Activated CD8-positive, alpha-beta memory T cell treated with anti-CD3 and anti-CD28 coated beads for 48 hours (primary cell): ENCODE measurements at places on chromosomes 12 and 14.

GRCh38 chr12:14920475-14921126 is 17.7 kb downstream of the ERP27 start:
- no peak for DNase-seq

GRCh38 chr12:40963751-40964150 is 224.4 kb upstream of the PDZRN4 start:
- no peak for DNase-seq

DNA sequence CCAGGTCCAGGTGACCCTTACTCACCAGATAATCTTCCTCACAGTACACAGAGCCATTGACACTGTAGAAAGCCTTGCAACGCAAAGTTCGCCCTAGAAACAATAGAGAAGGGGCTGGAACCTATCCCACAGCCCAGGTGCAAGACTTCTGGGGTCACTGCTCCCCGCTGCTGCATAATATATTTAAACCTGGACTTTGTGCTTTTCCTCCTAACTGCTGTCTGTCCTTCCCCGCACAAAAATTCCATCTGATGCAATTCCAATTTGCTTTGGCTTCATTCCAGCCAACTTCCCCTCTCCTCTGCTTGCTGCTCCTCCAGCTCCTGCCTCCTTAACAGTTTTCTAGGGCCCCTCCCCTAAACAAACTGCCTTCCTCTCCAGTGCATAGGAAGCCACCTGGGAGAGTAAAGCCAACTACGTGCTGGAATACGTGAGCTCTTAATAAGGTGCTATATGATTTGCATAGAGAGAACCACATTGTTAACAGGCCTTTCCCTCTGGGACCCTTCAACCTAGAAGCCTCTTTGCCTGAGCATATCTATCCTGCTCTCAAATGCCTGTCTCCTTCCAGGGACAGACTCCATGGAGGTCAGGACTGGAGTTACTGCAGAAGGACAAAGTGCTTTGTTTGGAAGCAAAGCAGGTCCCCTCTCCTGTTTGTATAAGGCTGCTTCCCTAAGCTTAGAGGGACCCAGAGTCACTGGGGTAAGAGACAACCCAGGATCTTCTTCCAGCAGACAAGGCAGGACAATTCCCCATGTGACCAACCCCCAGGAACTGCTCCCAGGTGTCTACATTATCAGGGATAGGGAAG is 5.5 kb downstream of the AJUBA start:
- no peak for DNase-seq

GRCh38 chr12:27394676-27395075 is 51.9 kb upstream of the SMCO2 start:
- DNase-seq = no peak

DNA sequence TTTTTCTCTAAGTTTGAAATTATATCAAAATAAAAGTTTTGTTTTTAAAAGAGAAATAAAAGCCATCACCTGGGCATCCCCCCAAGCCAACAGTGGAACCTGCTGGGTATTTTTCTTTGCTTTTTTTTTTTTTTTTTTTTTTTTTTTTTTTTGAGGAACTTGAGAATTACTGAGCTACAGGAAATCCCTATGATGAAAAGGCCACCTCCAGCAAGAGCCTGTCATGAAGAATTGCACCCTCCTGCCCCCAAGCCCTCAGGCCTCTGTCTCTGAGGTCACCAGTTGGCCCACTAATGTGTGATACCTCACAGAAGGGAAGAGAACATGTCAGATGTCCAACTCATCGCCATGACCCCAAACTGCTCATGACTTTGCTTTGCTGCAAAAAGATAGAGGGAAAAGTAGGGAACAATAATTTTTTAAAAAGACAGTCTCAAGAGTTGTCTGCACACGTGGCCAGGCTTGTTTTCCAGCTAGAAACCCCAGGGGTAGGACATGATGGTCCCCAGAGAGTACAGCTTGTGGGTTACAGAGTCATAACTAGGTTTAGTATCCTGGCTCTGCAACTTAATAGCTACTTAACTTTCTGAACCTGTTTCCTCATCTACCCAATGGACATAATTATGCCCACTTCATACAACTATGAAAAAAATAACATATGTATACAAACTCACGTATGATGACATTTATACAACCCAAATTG is 124.3 kb upstream of the EGLN3 start:
- no peak for DNase-seq

DNA sequence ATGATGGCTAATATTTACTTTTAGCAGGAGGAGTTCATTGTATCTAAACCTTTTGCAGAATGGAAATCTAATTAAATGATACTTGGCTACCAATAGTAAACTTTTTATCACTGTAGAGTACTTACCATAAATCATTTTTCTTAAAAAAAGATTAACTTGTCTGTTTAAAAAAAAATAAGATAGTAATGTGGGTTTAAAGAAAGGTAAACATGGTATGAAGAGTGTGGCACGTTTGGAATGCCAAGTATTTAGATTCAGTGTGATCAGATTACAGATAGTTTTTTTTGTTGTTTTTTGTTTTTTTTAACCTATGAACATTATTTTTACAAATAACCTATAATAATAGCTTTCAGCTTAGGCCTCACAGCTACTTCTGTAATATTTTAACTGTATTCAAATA is 25.8 kb downstream of the KTN1 start:
- no peak for DNase-seq

GRCh38 chr12:86600664-86601231 is 344.6 kb upstream of the MGAT4C start:
- DNase-seq = no peak

DNA sequence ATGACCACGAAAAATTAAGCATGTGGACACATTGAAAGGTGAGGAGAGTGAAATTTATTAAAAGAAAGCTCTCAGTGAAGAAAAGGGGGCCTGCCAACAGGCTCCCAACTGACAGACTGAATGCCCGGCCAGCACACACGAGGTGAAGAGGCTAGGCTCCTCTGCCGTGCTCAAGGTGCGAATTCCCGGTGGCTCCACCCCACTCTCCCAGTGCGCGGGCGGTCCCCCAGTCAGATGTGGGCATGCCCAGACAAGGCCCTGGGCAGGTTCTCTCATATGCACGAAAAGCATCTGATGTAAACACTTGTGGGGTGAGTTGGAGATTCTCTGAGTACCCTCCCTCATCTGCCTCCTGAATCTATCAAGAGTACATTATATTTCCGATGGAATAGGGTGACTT is 48.5 kb upstream of the OSBPL8 start:
- no peak for DNase-seq

GRCh38 chr12:480831-481816 is 21.4 kb downstream of the B4GALNT3 start:
- DNase-seq = no peak

- no peak for DNase-seq
Observed at GRCh38 chr12:115088328-115088994, 404.5 kb upstream of the TBX3 start.

DNA sequence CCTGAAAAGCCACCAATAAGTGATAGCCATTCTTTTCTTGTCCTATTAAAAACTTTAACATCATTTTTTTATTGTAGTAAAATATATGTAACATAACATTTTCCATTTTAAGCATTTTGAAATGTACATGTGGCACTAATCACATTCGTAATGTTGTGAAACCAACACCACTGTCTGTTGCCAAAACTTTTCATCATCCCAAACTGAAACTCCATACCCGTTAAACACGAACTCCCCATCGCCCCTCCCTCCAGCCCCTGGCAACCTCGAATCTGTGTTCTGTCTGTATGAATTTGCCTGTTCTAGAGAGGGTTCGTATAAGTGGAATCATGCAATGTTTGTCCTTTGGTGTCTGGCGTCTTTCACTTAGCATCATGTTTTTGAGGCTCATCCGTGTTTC is 75.9 kb downstream of the CCDC92 start:
- no peak for DNase-seq

- no peak for DNase-seq
Observed at GRCh38 chr14:76698191-76698590, 63.1 kb upstream of the VASH1 start.

- no peak for DNase-seq
Observed at GRCh38 chr14:95236221-95236620, 78.9 kb upstream of the DICER1 start.

GRCh38 chr14:96663491-96664067 is 133.6 kb upstream of the VRK1 start:
- no peak for DNase-seq

DNA sequence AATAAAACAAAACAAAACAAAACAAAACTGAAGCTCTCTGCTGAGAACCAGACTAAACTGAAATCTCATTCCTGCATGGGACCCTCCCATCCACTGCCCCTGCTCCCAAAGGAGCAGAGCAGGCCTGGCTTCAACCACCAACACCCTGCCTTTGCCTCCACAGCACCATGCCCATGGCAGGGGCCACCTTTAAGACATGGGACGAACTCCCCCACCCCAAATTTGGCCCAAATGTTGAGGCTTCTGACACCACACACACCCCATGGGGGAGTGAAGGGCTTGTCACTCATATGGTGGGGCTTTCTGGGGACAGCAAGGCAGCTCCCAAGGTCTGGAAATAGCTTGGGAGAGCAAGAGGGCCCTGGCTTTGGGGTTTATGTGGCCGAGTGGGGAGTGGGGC is 177.2 kb downstream of the KIF26A start:
- no peak for DNase-seq

- DNase-seq = no peak
Observed at GRCh38 chr12:111314953-111315539, 53.8 kb downstream of the PHETA1 start.

DNA sequence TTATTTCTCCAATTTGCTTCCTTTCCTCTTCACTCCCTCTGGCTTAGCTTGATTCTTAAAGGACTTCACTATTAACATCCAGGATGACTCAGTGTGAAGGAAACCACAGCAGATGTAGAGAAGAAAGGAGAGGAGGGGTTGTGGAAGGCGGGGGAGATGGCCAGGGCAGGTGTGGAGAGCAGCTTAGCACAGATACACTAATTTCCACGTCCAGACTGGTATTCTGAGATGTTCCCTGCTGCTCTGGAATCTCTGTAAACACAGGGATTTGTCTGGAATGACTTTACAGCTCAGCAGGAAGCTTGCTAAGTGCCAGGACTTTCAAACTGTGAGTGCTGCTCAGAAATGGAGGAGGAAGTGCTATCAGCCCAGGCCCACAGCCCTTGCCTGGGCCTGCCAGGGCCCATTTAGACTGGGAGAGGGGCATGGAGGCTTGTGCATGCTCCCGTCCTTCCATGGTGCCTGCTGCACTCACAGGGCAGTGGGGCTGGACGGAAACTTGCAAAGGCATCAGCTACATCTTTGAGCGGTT is 202.5 kb upstream of the DDHD1 start:
- no peak for DNase-seq

DNA sequence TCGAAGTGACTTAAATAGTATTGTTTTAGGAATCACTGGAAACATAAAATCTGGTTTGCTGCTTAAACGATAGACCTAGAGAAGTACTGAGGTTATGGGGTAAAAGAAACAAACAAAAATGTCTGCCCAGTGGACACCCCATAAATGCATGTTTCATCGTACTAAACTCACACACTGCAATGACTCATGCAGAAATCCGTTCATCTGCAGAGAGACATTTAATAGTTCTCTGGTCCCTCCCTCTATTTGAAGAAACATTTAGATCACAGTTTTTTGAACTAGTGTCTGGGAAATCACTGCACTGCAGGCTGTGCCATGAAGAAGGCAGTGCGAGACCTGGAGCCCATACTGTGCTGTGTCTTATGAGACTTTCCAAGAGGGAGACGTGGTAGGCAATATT is 25.5 kb downstream of the SLC17A8 start:
- no peak for DNase-seq

DNA sequence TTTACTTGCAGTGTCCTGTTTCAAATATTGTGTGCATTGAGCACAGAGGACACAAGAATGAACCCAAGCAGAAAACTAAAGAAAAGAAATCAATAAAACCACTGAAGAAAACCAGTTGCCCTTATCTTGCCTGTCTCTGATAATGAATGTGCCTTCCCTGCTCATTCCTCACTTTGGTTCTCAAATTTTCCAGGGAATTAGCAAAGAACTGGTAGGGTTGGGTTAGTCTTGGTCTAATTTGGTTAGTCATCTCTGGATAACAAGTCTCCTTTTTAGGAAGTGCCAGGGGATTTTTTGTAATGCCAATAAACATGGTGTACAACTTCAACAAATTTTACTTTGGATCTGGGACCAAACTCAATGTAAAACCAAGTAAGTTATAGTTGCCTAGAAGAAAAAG is 65.7 kb downstream of the DAD1 start:
- DNase-seq = no peak

- no peak for DNase-seq
Observed at GRCh38 chr14:97788846-97789526, 991.8 kb downstream of the VRK1 start.

- DNase-seq = no peak
Observed at GRCh38 chr14:74846168-74846567, 29.8 kb downstream of the PROX2 start.

DNA sequence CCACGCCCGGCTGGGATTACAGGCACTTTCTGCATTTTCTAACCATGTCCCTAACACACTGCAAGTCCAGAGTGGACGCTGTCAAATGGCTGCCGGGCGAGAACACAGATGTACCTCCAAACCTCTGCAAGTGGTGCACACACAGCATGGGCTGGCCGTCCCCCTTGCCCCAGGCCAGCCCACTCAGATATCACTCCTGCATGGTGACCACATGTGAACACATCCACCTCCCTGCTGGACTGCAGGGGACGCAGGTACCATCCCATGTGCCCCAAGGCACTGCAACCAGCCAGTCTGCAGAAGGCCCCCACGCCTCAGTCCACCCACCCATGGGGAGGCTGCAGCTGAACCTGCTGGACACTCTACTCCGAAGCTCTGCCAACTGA is 14.0 kb downstream of the BRF1 start:
- no peak for DNase-seq

- no peak for DNase-seq
Observed at GRCh38 chr12:110739488-110739887, 3.2 kb downstream of the PPP1CC start.

DNA sequence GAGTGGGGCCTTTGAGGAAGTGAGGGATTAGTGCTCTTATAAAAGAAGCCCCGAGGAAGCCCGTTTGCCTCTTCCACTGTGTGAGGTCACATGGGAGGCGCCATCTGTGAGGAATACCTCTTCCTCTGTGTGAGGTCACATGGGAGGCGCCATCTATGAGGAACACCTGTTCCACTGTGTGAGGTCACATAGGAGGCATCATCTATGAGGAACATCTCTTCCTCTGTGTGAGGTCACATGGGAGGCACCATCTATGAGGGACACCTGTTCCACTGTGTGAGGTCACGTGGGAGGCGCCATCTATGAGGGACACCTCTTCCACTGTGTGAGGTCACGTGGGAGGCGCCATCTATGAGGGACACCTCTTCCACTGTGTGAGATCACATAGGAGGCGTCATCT is 69.7 kb downstream of the SLC24A4 start:
- DNase-seq = no peak

- no peak for DNase-seq
Observed at GRCh38 chr12:122126713-122127597, 47.1 kb downstream of the IL31 start.

GRCh38 chr14:100239840-100240667 is 1.1 kb downstream of the YY1 start:
- peak; percentile 77 for DNase-seq

GRCh38 chr14:74988131-74988530 is 14.6 kb upstream of the EIF2B2 start:
- no peak for DNase-seq

DNA sequence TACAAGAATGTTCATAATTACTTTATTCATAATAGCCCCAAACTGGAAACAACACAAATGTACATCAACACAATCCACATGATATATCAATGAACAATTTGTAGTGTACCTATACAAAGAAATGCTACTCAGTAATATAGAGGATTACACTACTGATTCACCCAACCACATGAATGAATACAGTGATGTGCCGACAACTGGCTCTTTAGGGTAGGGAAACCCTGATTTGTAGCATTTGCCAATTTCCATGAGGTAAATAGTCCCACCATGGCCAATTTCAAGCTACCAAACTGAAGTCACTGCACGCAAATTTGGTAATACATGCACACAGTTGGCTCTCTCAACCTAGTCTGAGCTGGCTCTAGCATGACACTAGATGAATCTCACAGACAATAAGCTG is 190.4 kb upstream of the KRR1 start:
- DNase-seq = no peak
